ENCODE measurements at places on chromosomes 13 and 19.

GRCh38 chr19:31535691-31536460 lies 186.6 kb upstream of the TSHZ3 start:
- DNase-seq: no peak

- DNase-seq: no peak
Observed at GRCh38 chr13:45696610-45697226, 5.4 kb upstream of the CBY2 start.

- no peak for DNase-seq
Observed at GRCh38 chr13:40061466-40062450, 406.3 kb downstream of the COG6 start.

DNA sequence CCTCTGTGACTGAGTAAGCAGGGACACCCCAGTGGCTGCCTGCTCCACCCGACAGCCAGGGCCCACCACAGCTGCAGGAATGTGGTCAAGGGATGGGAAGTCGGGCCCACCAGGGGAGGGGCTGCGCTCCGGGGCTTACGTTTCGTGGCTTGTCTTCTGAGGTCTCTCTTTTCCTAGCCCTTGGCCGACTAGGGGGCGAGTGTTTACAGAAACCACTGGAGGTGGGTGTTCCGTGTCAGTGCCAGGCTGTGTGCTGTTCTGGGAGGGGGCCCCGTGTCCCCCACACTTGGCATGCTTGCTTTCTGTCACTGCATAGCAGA lies 4.5 kb downstream of the ADAT3 start:
- no peak for DNase-seq

- no peak for DNase-seq
Observed at GRCh38 chr19:18278521-18279265, 2.7 kb downstream of the JUND start.

DNA sequence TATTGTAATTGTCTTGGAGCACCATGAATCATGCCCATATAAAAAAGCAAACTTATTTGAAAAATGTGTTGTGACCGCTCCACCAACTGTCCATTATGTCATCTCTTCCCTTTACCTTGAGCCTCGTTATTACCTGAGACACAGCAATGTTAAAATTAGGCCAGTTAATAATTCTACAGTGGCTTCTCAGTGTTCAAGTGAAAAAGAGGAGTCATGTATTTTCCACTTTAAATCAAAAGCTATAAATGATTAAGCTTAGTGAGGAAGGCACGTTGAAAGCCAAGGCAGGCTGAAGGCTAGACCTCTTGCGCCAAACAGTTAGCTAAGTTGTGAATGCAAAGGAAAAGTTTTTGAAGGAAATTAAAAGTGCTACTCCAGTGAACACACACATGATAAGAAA lies 210.5 kb downstream of the GPC6 start:
- DNase-seq: no peak

DNA sequence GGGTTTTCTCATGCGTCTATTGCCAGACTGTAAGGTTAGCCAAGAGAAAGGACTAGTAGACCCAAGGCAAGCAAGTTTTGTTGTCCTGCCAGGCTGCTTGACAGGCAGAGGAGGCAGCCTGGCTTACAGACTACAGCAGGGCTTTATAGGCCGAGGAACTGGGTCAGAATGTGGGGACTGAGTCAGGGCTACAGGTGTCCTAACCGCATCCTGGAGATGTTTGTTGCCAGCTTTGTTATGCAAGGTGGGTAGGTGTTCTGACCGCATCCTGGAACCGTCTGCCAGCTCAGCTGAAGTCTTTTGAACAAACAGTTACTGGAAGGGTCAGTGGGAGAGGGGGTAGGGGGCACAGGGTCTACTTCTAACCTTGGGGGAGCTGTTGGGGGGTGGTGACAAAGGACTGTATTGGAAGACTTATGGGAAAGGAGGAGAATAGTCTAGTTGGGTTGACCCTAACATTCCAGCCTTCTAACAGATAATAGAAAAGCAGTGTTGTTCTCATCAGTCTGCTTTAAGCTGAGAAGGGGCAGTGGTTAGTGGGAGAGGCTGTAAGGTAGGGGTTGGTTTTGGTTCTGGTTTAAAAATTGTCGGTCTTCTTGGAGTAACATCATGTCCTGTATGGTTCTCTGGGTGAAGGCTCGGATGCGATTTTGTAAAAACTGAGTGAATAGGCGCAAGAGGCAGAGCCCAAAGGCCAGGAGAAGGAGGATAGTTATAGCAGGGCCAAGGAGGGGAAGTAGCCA lies 913.8 kb upstream of the SLITRK5 start:
- no peak for DNase-seq

DNA sequence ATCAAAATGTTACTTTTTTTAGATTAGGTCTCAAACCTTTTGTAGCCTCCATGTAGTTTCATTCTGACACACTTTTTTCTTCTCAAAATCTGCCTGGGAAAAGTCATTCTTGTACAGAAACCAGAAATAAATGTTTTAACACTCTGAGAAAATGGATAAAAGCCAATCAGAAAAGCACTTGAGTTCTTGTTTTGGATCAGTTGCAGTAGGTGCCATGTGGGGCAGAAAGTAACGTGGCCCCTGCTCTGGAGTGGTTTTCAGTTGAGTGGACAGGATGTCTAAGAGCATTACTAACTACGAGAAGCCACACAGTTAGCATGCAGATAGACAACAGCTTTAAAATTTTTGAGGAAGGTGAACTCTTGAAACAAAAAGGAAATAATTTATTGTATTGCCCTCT lies 19.1 kb downstream of the GPR183 start:
- peak; percentile 23 for DNase-seq

DNA sequence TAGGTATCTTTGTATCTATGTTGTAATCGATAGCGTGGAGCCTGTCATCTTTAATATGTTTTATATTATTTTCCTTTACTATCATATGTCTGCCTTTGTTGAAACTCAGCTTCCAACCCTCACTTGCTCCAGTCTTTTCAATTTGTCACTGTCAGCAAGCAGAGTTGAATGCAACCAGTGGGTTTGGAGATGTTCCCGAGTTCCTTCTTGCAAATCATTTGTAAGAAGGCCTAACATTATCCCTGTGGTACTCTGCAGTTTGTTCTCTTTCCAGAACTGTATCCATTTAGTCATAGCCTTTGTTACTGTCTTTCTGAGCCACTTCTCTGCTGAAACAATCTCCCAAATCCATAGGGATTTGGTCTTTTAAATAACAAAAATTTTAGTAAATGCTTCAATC lies 41.8 kb downstream of the RNASEH2B start:
- no peak for DNase-seq

- no peak for DNase-seq
Observed at GRCh38 chr19:17778251-17778967, 16.5 kb upstream of the B3GNT3 start.

- DNase-seq: no peak
Observed at GRCh38 chr13:109036078-109036780, 406.8 kb downstream of the MYO16 start.

GRCh38 chr13:113912596-113912995 lies 48.7 kb upstream of the GAS6 start:
- DNase-seq: no peak

DNA sequence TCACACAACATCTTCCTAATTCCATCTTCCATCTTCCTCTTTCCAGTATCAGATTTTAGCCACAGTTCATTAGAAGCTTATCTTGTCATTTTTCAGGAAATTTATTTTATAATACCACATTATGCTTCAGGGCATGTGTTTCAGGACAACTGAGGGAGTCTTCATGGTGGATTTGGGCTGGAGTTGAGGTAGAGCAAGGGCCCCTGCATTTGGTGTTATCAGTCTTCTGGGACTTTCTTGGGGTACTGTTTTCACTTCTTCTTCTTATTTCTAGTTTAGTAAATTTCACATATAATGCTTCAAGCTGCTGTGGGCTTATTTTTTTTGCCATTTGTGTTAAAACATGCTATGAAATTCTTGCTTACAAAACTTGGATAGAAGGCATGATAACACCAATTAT lies 188.7 kb downstream of the LHFPL6 start:
- no peak for DNase-seq

- DNase-seq: no peak
Observed at GRCh38 chr13:101514695-101515275, 62.3 kb downstream of the ITGBL1 start.

Data from KG1 (cell line).